ENCODE measurements at places on chromosomes 2 and 18.

GRCh38 chr2:114175507-114175906 lies 266.9 kb upstream of the DPP10 start:
- no peak for DNase-seq

- no peak for DNase-seq
Measured at GRCh38 chr2:232316461-232317330, 61.9 kb upstream of the ALPP start.

GRCh38 chr18:23266717-23267446 lies 131.6 kb downstream of the CABLES1 start:
- no peak for DNase-seq

DNA sequence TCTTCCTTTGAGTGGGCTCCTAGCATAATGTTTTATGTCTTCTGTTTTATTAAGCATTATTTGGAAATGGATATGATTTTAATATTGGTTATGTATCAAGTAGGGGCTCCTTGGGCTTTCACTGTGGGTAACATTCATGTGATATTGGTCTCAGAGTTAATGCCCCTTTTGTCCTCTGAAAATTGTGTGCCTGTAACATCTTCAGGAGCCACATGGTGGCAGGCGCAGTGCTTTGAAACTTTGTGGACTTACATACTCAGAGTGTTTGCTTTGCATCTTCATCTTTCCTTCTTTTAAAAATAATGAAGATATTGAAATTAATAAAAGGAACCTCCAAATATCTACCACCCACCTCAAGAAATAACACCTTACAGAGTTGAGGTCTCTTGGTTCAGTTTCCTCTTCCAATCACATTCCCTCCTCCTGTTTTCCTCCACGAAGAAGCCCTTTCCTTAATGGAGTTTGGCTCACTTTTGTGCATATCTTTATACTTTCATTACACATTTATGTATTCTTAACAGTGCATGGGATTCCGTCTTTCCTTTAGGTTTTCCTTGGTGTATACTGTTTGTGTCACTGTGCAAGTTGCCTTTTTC lies 73.5 kb downstream of the LIMS1 start:
- DNase-seq, result no peak

GRCh38 chr2:172086241-172087206 lies 1.2 kb downstream of the DLX1 start:
- DNase-seq, result no peak

- DNase-seq, result no peak
Measured at GRCh38 chr2:221777119-221777518, 205.0 kb upstream of the EPHA4 start.

- no peak for DNase-seq
Measured at GRCh38 chr2:163248376-163249253, 410.0 kb upstream of the KCNH7 start.

GRCh38 chr2:207815254-207815653 lies 45.5 kb upstream of the FZD5 start:
- DNase-seq, result no peak

DNA sequence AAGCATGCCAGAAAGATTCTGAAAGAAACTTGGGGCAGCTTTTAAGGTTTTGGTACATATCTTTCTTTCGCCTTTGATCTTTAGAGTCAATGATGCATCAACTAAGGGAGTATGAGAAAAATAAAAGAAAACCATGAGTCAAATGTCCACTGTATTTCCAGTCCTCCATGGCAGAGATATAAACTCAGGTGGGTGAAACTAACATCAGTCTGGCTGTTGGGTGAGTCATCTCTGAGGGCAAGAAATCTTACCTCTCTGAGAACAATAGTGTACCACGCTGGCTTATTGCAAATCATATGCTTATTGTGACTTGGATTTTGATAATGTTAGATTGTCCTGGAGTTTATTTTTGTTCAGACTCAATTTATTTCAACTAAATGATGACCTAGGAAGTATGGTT lies 521.0 kb downstream of the PLCL1 start:
- no peak for DNase-seq

All from stromal cell of bone marrow (primary cell).